ENCODE measurements at places on chromosomes 1 and 21.

GRCh38 chr1:216200941-216201340 is 222.3 kb downstream of the USH2A start:
- no peak for DNase-seq

DNA sequence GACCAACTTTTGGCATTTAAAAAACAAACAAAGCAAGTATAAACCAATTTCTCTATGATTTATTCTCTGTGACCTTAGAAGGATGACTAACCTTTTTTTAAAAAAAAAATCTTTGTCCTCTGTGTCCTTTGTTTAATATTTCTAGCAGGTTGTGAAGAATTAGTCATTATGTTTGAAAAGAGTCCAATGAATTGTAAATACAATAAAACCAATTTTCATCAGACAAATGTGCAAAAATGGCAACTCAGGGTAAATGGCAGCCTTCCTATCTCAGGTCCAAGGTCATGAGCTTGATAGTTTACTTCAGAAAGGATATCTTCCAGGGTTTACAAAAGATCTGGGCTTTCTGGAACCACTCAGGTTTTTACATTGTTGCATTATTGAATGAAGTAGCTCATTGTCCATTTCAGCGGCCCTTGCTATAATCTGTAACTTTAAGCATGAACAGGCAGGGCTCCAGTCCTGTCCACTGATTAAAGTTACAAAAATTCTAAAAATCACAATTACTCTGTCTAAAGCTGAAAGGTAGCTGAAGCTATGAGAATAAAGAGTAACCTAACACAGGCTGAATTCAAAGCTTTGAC is 11.7 kb upstream of the MAP3K21 start:
- no peak for DNase-seq

- DNase-seq = peak; percentile 95
Observed at GRCh38 chr1:1318131-1318652, 6.3 kb downstream of the INTS11 start.

DNA sequence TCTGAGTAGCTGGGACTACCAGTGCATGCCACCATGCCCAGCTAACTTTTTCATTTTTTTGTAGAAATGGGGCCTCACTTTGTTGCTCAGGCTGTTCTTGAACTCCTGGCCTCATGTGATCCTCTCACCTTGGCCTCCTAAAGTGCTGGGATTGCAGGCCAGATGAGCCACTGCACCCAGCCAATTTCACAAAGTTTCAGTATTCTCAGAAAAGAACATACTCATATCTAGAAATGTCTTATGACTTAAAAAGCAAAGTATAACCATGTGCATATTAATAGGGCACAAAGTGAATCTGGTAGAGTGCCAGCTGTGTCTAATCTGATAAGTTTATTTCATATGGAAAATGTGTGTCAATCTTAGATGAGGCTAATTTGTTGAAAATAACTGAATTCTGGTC is 87.5 kb upstream of the CACYBP start:
- no peak for DNase-seq
